Ascending aorta (tissue), 2 donors: ENCODE measurements at places on chromosomes 7 and 10.
A peak's percentile ranks its signal among the peaks of the same experiment; 100 is the strongest.

- peak overlapping the region; percentile 81 for H3K27ac ChIP-seq
- H3K36me3 ChIP-seq: peaks cover 34% of the 10 kb centered on the region
- peak overlapping the region; percentile 99 for H3K4me3 ChIP-seq
Observed at GRCh38 chr10:103395754-103396066, 565 bp downstream of the ATP5MK start.

DNA sequence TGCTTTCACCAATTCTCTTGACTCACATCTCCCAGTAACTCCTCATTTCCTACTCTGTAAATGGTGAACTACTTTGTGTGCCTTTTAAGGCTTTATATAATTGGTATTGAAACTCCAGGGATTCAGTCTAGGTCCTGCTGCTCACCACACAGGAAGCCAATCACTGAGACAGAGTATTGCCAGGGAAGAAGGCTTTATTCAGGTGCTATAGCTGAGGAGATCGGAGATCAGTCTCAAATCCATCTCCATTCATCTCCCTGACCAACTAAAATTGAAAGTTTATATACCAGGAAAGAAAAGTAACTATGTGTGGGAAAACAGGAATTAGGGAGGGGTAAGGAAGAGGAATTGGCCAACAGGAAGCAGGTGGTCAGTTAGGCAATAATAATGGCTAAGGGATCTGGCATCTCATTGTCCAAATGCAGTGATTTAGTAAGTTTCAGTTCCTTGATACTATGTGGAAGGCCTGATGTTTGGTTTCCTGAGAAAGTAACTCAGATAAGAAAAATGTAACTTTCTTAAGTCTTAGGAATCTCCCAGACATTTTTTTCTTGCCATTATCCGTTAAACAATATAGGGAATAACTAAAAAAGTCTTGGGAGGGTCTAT lies 10.2 kb upstream of the SDHAF3 start:
- H3K27ac ChIP-seq: no peak overlapping the region
- no peak overlapping the region for H3K4me3 ChIP-seq
- no peaks in the 10 kb centered on the region for H3K27me3 ChIP-seq
- H3K4me1 ChIP-seq: no peaks in the 10 kb centered on the region

GRCh38 chr7:1400371-1400770 lies 58.9 kb downstream of the MICALL2 start:
- H3K27me3 ChIP-seq: no peaks in the 10 kb centered on the region
- no peak overlapping the region for H3K4me3 ChIP-seq
- no peak overlapping the region for H3K27ac ChIP-seq
- no peaks in the 10 kb centered on the region for H3K36me3 ChIP-seq
- no peaks in the 10 kb centered on the region for H3K4me1 ChIP-seq

GRCh38 chr10:37640301-37640700 lies 217.1 kb downstream of the ZNF248 start:
- H3K27ac ChIP-seq: no peak overlapping the region
- H3K4me1 ChIP-seq: no peaks in the 10 kb centered on the region
- H3K27me3 ChIP-seq: no peaks in the 10 kb centered on the region
- H3K4me3 ChIP-seq: no peak overlapping the region
- no peaks in the 10 kb centered on the region for H3K36me3 ChIP-seq

DNA sequence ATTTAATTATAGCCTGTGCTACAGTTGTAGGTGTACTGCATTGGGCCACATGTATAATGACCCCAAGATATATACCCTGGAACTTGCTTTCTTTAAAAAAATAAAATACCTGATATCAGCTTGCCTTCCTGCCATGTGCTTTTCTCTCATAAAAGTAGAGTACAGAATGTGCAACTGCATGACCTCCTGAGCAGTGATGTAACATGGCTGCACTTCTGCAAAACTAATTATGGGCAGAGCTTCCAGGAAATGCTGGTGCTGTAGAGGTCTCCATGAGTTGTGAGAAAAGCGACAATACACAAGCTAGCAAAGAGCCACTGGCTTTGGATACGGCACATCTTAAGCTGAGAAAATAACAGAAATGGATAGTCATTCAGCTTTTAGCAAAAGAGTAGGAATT lies 6.5 kb upstream of the ERLIN1 start:
- no peak for DNase-seq
- no peaks in the 10 kb centered on the region for H3K27me3 ChIP-seq
- H3K4me1 ChIP-seq: no peaks in the 10 kb centered on the region
- H3K27ac ChIP-seq: no peak overlapping the region

DNA sequence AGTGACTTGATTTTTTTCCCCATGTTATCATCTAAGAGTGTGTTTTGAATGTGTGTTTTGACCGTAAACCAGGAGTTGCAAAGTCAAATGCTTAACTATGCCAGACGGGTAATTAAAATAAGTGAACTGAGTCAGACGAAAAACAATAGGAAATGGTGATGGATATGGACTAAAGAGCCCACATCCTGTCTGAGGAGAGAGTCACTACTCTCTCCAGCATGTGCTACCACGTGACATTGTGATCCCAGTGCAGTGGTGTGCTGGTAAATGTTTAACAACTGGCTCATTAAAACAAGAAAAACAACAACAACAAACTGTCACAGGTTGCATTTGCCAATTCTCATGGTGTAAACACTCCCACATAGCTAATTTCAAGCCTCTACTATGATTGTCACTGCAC lies 164.3 kb downstream of the SUGCT start:
- no peak overlapping the region for H3K4me3 ChIP-seq
- no peak overlapping the region for H3K27ac ChIP-seq
- no peaks in the 10 kb centered on the region for H3K4me1 ChIP-seq
- H3K27me3 ChIP-seq: no peaks in the 10 kb centered on the region

- DNase-seq: no peak
- H3K4me1 ChIP-seq: no peaks in the 10 kb centered on the region
- H3K27me3 ChIP-seq: no peaks in the 10 kb centered on the region
- H3K4me3 ChIP-seq: no peak overlapping the region
Observed at GRCh38 chr7:14073543-14073942, 84.1 kb upstream of the ETV1 start.

GRCh38 chr10:89887830-89888229 lies 186.4 kb downstream of the KIF20B start:
- DNase-seq: no peak
- no peak overlapping the region for H3K4me3 ChIP-seq
- no peak overlapping the region for H3K27ac ChIP-seq
- no peaks in the 10 kb centered on the region for H3K4me1 ChIP-seq
- no peaks in the 10 kb centered on the region for H3K36me3 ChIP-seq

DNA sequence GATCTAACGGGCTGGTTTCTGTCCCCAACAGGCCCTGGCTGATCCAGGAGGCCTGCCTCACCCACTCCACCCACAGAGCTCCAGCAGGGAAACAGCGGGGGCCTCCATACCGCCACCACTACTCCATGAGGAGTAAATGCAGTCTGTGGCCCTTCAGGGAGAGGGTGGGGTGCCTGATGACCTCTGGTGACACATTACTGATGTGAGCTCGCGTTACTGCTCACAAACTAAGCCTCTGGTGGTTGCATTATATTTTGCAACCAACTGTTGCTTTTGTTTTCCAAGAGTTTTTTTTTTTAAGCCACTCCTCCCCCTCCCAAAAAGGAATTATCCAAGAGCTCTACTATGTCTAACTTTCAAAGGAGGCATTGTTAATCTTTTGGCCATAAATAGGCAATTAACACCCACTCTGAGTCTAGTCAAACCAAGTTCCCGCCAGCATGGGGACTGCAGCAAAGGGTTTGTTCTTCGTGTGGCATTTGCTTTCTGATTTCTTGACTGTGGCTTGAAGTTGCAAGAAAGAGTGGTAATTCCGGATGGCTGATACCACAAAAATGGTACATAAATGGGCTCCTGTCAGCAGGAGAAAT lies 72.6 kb downstream of the FAM53B start:
- no peak overlapping the region for H3K27ac ChIP-seq
- no peak overlapping the region for H3K4me3 ChIP-seq
- no peaks in the 10 kb centered on the region for H3K27me3 ChIP-seq
- H3K36me3 ChIP-seq: no peaks in the 10 kb centered on the region

- no peaks in the 10 kb centered on the region for H3K4me1 ChIP-seq
- no peak overlapping the region for H3K4me3 ChIP-seq
- no peak overlapping the region for H3K27ac ChIP-seq
- DNase-seq: no peak
- H3K36me3 ChIP-seq: no peaks in the 10 kb centered on the region
Observed at GRCh38 chr7:78473021-78473420, 674.4 kb downstream of the PHTF2 start.

DNA sequence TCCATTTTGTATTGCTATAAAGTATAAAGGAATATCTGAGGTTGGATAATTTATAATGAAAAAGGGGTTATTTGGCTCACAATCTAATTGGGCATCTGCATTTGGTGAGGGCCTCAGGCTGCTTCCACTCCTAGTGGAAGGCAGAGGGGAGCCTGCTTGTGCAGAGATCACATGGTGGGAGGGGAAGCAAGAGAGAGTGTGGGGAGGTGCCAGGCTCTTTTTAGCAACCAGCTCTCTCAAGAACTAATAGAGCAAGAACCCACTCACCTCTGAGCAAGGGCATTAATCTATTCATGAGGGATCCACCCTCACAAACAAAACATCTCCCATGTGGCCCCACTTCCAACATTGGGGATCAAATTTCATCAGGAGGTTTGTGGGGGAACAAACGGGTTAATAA lies 64.6 kb downstream of the OGDH start:
- no peak overlapping the region for H3K27ac ChIP-seq
- H3K4me1 ChIP-seq: no peaks in the 10 kb centered on the region
- H3K36me3 ChIP-seq: peaks cover 56% of the 10 kb centered on the region
- no peak overlapping the region for H3K4me3 ChIP-seq
- DNase-seq: no peak

DNA sequence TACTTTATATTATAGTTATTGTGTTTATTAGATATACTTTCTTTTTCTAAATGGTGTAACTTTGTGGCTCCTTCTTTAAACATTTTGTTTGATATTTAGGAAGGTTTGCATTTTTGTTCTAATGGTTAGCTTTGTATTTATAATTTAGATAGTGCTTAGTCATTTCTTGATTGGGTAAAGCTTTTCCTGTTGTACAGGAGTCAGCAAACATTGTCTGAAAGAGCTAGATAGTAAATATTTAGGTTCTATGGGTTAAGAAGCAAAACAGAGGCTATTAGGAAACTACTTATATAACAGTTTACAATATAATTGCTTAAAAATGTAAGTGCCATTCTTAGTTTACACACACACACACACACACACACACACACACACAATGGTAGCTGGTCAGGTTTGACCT lies 70.6 kb upstream of the CCDC6 start:
- H3K4me3 ChIP-seq: no peak overlapping the region
- no peak for DNase-seq
- no peaks in the 10 kb centered on the region for H3K36me3 ChIP-seq
- no peak overlapping the region for H3K27ac ChIP-seq

GRCh38 chr7:4667776-4668509 lies 14.2 kb upstream of the FOXK1 start:
- no peaks in the 10 kb centered on the region for H3K36me3 ChIP-seq
- no peak overlapping the region for H3K4me3 ChIP-seq
- peaks cover 7% of the 10 kb centered on the region for H3K4me1 ChIP-seq
- no peaks in the 10 kb centered on the region for H3K27me3 ChIP-seq

- peaks cover 52% of the 10 kb centered on the region for H3K4me1 ChIP-seq
- no peaks in the 10 kb centered on the region for H3K27me3 ChIP-seq
- H3K27ac ChIP-seq: peak overlapping the region; percentile 83
- DNase-seq: no peak
- no peaks in the 10 kb centered on the region for H3K36me3 ChIP-seq
Observed at GRCh38 chr7:137981668-137982067, 20.2 kb downstream of the CREB3L2 start.

- H3K4me1 ChIP-seq: no peaks in the 10 kb centered on the region
- peaks cover 60% of the 10 kb centered on the region for H3K36me3 ChIP-seq
- H3K27ac ChIP-seq: no peak overlapping the region
Observed at GRCh38 chr7:152180587-152180986, 155.1 kb downstream of the GALNT11 start.

GRCh38 chr10:77603534-77603927 lies 34.1 kb downstream of the KCNMA1 start:
- peaks cover 39% of the 10 kb centered on the region for H3K4me1 ChIP-seq
- no peaks in the 10 kb centered on the region for H3K27me3 ChIP-seq
- no peak for DNase-seq
- H3K36me3 ChIP-seq: no peaks in the 10 kb centered on the region
- H3K4me3 ChIP-seq: peak overlapping the region; percentile 10

DNA sequence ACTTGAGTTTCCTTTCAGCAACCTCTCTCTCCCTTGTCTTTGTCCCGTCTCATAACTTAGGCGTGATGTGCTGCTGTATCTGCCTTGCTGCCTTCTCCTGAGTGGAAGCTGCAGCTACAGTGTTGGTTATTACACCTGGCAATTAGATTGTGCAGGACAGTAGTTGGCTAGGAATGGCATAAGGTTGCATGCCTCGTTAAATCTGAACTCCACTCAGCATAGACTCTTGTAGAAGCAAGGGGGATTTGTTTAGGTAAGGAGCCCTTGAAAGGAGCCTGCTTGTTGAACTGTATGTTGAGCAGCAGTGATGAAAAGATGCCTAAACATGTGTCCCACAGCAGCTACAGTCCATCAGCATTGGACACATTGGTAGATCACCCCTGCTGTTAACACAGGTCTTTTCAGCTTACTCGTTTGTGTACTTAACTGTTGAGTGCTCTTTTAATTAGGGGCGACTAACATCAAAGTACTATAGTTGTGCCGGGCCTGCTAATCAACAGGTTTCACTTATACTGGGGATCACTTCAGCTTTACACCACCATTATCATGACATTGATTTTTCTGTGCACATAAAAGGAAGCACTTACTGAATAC lies 225.0 kb downstream of the AUTS2 start:
- H3K4me1 ChIP-seq: no peaks in the 10 kb centered on the region
- no peak overlapping the region for H3K4me3 ChIP-seq
- no peak overlapping the region for H3K27ac ChIP-seq
- H3K36me3 ChIP-seq: no peaks in the 10 kb centered on the region

GRCh38 chr10:69751214-69751613 lies 50.5 kb upstream of the COL13A1 start:
- peaks cover 9% of the 10 kb centered on the region for H3K4me1 ChIP-seq
- no peak overlapping the region for H3K4me3 ChIP-seq
- H3K36me3 ChIP-seq: no peaks in the 10 kb centered on the region
- no peak overlapping the region for H3K27ac ChIP-seq
- DNase-seq: no peak
- no peaks in the 10 kb centered on the region for H3K27me3 ChIP-seq

DNA sequence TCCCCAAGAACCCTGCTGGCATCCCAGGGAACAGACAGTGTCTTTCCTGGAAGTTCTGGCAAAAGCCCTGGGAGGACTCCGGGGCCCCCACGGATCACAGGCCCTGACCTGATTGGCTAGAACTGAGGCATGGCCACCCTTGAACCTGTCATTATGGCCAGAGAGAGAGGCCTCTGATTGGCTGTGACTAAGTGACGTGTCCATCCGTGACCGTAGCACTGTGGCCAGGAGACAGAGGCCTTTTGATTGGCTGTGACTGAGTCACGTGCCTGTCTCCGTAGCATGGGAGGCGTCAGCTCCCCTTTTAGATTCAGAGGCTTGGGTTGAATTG lies 163.8 kb downstream of the RGS10 start:
- DNase-seq: no peak
- H3K4me3 ChIP-seq: no peak overlapping the region
- no peaks in the 10 kb centered on the region for H3K27me3 ChIP-seq
- peaks cover 19% of the 10 kb centered on the region for H3K36me3 ChIP-seq

DNA sequence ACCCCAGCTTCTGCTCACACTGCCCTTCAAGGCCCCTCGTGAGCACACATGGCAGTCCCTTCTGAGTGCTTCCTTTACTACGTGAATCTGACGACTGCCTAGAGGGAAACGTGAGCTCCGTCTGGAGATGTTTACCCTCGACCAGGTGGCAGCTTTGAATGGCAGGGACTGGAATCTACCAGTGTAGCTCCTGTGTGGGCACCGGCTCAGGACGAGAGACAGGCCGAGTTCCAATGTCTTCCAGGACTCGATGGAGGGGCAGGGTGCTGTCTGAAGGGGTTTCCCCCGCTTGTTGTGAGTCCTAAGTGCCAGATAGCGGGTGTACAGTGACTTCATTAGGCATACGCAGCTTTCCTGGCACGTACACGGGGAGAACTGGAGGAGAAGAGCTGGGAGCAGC lies 229.9 kb downstream of the ADARB2 start:
- H3K4me3 ChIP-seq: no peak overlapping the region
- no peaks in the 10 kb centered on the region for H3K36me3 ChIP-seq
- no peak for DNase-seq
